ENCODE measurements at places on chromosomes 1 and 21.

GRCh38 chr1:19495000-19495656, 9.8 kb upstream of the CAPZB start:
- no peak for DNase-seq

DNA sequence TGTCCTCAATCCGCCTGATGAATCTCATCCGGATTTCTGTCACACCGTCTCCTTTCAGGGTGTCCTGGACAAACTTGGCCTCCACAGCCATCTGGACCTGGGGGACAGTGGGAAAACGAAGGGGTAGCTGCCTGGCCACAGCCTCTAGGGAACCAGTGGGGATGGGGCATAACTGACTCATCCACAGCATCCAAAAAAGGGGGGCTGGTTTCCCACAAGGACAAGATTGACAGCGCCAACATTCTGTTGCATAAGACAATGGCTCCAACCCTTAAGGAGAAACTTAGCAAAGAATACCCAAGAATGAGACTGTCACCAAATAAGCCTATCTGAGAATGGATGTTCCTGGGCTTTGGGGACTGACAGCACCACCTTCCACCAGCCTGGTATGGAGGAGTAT, 12.1 kb downstream of the TRAPPC3 start:
- no peak for DNase-seq

DNA sequence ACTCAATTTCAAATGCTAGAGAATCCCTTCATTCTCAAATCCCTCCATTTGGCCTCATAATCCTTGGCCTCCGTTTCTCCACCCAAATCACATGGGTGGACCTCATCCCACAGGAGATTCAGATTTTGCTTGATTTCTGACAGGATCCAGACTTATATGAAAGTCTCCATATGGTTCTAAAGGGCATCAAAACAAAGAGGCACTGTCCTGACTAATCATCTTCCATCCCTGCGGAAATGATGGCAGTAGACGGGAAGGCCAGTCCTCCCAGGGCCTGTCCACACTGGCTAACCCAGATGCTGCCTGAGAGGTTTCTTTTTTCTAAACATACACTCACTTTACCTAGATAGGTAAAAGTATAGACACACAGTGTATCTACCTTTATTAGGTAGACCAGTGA, 18.8 kb downstream of the ORC1 start:
- DNase-seq = no peak

DNA sequence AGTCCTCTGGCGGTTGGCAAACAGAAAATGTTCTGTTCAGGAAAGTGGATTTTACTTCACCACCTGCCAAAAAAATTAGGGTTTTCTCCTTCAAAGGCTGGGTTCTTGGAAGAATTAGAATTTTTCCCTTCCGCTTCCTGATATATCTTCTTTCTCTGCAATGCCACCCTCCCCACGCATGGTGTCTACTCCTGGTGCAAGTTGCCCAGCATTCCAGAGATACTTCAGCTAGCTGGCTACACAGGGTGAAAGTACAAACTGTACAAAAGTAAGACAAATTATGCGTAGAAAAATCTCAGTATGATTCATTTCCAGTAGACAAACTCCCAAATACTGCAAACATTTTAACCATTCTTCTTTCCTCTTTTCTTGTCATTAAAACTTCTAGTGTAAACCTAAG, 430.1 kb upstream of the ESRRG start:
- DNase-seq = no peak

DNA sequence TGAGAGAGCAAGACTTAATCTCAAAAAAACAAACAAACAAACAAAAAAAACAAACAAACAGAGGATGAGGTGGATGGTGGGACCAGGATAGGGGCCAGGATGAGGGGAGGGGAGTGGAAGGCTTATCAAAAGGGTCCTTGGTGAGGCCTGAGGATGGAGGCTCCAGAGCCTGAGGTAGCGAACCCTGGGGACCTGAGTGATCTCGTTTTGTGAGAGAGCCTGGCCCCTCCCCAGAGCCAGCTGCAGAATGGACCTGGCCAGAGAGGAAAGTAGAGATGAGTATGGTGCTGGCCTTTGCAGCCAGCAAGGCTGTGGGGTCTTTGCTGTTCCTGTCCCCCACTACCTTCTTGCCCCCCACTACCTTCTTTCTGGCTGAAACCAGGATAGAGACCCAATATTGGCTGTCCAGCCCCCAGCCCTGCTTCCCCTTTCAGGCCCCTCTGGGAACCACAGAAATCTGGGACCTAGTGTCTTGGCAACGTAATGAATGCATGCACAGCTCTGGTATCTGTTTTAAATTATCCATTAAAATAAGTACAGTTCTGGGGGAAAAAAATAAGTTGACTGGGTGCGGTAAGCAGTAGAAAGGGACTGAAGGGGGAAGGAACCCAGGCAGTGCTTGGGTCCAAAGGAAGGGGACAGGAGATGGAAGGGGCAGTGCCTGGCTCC, 1.1 kb upstream of the LMNA start:
- no peak for DNase-seq

DNA sequence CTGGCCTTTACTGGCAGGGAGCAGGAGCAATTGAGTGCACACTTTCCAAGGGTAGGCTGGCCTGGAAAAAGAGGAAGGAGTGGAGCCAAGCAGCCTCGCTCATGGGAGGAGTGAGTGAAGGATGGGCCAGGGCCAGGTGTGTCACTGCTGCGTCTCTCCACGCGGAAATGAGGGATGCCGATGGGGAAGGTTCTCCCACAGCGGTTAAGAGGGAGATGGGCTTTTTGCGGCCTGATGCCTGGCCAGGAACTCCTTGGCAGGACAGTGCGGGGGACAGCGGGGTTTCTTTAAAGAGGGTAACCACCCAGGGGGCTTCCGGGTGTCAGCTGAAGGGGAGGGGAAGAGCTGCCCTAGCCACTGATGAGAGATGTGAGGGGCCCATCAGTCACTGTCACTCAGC, 82.4 kb downstream of the PTPRU start:
- no peak for DNase-seq

DNA sequence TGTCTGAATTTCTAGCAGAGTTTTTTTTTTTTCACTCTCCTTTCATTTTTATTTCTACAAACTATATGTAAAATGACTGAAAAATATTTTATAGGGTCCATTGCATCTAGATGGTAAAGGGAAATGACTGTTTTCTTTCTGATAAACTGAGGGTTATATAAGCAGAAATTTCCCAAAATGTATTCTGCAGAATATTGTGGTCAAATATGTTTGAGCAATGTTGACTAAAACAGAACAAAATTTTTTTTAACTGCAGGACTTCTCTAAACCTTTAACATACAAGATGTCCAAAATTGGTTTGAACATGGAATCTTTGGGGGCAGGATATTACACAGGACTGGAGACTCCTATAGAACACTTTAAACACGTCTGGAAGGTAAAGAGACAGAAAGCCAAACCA, 190.5 kb downstream of the TOMM20 start:
- DNase-seq = no peak

- DNase-seq = no peak
These were observed 24.4 kb downstream of the RCAN3 start for GRCh38 chr1:24526940-24527542.

GRCh38 chr1:57901208-57901919, 477.5 kb upstream of the DAB1 start:
- DNase-seq = no peak

GRCh38 chr1:116855191-116855619, 54.5 kb upstream of the PTGFRN start:
- no peak for DNase-seq

- DNase-seq = no peak
These were observed 16.7 kb downstream of the MACF1 start for GRCh38 chr1:39220891-39221870.

DNA sequence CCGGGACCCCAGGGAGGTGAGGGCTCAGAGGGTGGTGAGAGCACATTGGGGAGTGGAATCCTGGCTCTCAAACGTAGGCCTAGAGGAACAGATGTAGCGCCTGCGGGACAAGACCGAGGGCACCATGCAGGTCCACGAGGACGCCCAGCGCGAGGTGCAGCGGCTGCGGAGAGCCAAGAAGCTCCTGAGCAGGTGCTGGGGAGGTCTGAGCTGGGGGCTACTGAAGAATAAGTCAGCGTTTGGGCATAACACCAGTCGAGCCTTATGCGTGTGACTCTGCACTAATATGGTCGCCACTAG, 2.6 kb upstream of the NBPF3 start:
- no peak for DNase-seq

DNA sequence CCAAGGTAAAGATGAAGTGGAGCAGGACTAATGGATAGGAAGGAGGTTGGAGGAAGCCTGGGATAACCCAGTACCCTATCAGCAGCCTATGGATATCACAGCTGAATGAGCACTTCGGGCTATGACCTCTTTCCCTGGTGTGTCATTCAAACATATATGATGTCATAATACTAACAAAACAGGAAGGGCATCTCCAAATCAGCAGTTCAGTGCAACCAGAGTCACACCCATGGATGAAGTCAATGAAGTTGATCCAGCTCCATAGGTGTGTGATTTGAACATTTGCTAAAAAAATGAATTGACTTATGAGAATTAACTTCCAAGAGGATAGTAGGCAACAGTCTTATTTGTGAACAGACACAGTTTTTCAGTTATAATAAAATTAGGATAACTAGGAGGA, 1.7 kb upstream of the C1orf116 start:
- no peak for DNase-seq

- no peak for DNase-seq
These were observed 10.7 kb upstream of the LAPTM5 start for GRCh38 chr1:30768159-30768829.

GRCh38 chr1:145425436-145426029, at the start of gene NBPF20:
Gene NBPF20 (minus strand): TSS chr1:145425603. CDS start chr1:145405272, 20,331 bp downstream.
- DNase-seq = no peak

- DNase-seq = no peak
These were observed 796.3 kb downstream of the LRRIQ3 start for GRCh38 chr1:73401666-73402065.

GRCh38 chr1:168842916-168843315, 113.9 kb upstream of the DPT start:
- DNase-seq = no peak

GRCh38 chr1:229249854-229250644, 20.9 kb upstream of the RAB4A start:
- no peak for DNase-seq

GRCh38 chr1:94323311-94324177, 86.2 kb upstream of the ARHGAP29 start:
- DNase-seq = no peak

DNA sequence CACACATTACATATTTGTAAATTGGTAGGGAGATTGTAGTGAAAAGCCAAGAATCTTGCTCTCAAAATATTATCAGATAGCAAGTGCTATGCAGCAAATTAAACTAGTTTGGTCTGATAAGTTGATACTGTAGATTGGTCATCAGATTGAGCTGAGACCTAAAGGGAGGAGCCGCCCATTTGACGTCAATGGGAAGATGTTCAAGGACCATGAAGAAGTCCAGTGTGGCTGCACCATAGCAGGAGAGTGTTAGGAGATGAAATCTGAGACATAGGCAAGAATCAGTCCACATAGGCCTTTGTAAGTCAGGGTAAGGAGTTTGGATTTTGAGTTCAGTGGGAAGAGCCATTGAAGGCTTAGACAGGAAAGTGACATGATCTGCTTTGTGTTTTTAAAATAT, 16.3 kb downstream of the ZMPSTE24 start:
- no peak for DNase-seq

GRCh38 chr1:11535761-11536572, 57.0 kb downstream of the DISP3 start:
- no peak for DNase-seq

GRCh38 chr1:55048453-55049270, 9.3 kb downstream of the PCSK9 start:
- DNase-seq = no peak

DNA sequence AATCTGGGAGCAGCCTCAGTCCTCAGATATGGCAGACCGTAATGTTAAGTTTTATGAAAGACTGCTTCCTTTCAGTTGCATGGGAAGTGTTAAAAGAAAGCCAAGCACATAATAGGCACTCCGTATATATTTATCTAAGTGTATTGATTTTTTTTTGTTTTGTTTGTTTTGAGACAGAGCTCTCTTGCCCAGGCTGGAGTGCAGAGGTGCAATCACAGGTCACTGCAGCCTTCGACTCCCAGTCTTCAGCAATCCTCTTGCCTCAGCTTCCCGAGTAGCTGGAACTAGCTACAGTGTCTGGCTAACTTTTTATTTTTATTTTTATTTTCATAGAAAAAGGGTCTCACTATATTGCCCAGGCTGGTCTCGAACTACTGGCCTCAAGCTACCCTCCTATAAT, 341.8 kb downstream of the USH2A start:
- DNase-seq = no peak

DNA sequence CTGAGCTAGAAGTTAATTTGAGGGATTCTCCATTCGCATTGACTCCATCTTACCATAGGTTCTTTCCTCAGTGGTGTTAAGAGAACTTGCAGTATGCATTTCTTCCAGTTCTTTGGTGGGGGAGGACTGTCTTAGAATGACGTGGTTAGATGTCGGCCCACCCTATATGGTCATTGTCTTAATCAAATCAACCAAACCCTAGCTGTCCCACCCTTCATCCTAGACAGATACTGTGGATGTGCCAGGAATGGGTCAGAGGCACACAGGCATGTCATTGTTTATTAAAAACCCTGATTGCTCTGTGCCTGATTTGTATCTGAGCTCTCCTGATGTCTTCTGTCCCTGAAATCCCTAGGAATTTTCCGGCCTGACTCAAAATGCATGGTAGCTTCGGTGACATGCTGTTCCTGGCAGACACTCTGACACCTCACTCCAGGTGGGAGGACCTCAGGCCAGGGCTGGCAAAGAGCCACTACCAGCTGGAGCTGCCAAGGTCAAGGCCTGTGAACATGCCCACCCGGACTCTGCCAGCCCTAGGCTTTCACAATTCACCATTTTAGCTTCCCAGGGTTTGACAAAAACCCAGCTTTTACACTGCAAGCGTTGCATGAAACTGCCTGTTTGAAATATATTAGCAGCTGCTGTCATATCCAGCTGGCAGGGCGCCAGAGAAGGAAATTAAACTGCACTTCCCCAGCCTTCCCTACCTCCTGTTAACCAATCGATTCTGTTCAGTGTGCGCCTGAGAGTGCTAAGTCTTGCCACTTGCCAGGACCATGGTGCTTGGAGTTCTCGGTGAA, 134.0 kb downstream of the FAM78B start:
- no peak for DNase-seq

GRCh38 chr1:67823615-67824014, 9.7 kb downstream of the GNG12 start:
- DNase-seq = no peak

- no peak for DNase-seq
These were observed 394.3 kb downstream of the KCNH1 start for GRCh38 chr1:210739627-210740026.

All from cortex of kidney (tissue), 1 donor.